ENCODE measurements at places on chromosomes 3 and 15.

DNA sequence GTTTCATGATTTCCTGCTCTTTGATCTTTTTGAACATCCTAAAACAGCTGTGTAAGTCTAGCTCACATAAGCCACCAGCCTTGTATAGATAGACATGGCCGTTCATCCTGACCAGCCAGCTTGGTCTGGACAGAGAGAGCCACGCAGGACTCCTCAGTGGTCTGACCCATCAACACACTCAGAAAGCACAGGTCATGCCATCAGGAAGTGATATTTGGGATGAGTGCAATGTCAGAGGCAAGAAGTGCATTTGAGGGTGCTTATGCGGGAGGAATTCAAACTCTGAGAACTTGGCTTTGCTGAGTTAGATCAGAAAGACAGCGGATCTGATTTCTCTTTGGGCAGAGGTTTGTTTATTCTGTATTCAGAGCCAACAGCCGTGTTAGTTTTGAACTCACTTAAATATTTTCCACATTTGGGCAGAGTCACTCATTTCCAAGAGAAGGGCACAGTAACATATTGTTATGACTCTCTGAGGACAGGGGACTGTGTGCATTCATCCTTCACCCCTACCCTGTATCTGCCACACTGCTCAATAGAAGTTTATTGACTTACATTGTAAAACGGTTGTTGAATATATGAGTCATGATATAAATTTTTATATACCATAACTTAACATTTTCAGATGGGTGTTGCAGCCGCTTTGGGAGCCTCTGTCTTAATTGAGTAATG lies 225.3 kb upstream of the LYSMD4 start:
- no peak for DNase-seq

GRCh38 chr3:73470860-73471259 lies 153.9 kb downstream of the PDZRN3 start:
- no peak for DNase-seq

DNA sequence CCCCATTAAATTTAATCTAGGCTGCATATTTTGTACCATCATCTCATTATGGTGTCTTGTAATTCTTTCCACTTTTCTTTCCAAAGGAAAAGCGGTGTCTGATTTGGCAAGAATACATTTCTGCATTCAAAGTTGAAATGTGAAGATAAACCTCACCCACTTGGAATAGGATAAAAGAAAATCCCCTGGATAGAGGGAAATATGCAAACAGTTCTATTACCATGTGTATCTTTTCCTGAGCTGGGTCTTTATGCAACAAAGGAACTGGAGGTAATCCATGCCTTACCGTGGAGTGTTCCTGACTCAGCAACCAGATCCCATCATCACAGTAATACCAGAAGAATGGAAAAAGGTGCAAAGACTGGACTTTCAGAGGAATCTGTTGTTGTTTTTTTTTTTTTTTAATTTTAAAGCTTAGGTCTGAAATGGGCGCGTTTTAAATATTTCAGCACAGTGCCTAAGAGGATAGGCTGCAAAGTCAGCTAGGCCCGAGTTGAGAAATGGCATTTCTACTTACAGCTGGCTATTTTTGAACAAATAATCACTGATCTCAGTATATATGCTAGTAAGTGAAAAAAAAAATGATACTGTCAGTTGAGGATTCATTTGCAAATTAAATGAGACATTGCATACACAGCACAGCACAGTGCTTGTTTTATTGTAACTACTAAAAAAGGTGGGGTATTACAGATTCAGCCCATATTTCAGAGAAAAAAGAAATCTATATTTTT lies 55.5 kb upstream of the ADAMTS9 start:
- DNase-seq = no peak

- DNase-seq = no peak
These were observed 23.7 kb downstream of the RORA start for GRCh38 chr15:61205346-61205921.

- no peak for DNase-seq
These were observed 50.2 kb upstream of the NSMCE3 start for GRCh38 chr15:29319823-29320222.

DNA sequence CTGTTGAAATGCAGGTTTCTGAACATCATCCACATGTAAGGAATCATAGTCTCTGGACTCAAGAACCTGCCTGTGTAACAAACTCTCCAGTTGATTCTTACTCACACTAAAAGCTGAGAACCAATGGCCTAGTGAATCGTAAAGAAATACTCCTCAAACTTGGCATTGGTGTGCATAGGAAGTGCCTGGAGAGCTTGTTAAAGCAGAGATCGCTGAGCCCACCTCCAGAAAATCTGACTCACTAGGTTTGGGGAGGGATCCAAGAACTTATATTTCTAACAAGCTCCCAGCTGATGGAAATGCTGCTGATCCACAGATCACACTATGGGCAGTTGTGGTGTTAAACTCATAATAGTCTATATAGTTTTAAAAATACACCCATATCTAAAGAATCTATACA lies 55.8 kb upstream of the LMCD1 start:
- DNase-seq = no peak

- DNase-seq = no peak
These were observed 385.8 kb downstream of the TBC1D5 start for GRCh38 chr3:17356585-17356984.

- no peak for DNase-seq
These were observed 79.8 kb upstream of the IQSEC1 start for GRCh38 chr3:13152826-13153710.

DNA sequence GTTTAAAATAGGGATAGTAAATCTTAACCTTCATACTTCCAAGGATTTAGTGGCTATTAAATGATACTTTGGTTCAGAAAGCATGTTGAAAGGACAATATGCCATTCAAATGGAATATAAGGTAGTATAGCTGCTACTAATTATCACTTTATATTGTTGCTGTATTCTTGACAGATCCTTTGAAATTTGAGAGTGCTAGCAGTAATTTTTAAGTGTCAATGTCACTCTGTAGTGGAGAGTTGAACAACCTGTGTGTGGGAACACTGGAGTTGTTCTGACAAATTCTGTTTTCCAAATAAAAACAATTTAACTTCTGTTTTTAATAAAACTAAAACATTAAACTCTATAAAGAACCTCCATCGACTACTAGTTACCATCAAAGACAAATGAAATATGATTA lies 565.7 kb downstream of the FGF12 start:
- no peak for DNase-seq

DNA sequence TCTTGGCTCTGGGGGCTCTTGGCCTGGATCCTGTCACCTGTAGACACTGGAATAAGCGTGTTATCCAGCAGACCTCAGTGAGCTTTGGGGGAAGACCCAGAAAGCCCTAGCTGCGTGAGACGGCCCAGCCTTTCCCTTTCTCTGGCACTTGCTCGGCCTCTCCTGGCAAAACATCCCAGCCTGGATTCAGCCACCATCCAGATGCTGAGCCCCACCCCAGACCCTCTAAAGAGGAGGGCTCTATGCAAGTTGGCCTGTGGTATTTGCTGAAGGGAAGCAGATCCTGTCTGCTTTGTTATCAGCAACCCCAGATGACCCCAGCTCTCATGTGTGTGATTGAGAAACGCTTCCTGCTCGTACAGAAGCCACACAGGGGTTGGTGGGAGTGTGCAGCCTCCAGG lies 267.2 kb downstream of the FAM43A start:
- no peak for DNase-seq
